ENCODE measurements at places on chromosomes 3 and 15.

- DNase-seq = no peak
Measured at GRCh38 chr3:31294430-31295149, 238.1 kb upstream of the STT3B start.

DNA sequence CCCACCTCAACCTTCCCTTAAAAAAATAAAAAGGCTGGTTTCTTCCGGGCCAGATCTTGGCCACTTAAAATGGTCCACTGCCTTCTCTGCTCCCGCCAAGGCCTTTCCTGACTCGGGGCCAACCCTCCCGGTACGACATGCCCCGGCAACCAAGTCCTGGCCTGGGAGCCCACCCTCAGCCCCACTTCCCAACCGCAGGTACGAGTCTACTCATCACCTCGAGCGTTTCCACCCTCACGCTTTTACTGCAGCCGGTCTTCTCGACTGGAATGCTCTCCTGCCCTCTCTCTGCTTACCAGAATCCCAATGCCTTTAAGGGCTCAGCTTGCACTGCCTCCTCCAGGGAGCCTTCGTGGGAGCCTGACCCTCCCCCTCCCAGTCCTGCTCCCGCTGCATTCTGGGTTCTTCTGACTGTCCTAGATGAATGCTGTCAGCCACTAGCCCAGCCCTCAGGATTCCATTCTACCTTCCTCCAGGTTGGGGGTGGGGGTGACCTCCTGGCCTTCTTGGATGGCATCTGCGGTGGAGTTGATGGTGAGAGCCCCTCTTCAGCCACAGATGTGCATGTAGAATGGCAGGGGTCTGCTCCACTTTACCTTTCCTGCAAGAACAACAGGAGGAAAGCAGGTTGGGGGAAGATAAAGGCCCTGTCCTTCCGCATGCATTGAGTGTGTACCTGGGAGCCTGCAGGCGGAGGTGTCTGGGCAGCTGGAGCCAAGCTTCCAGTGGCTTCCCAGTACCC lies 1.1 kb upstream of the CSRNP1 start:
- no peak for DNase-seq

DNA sequence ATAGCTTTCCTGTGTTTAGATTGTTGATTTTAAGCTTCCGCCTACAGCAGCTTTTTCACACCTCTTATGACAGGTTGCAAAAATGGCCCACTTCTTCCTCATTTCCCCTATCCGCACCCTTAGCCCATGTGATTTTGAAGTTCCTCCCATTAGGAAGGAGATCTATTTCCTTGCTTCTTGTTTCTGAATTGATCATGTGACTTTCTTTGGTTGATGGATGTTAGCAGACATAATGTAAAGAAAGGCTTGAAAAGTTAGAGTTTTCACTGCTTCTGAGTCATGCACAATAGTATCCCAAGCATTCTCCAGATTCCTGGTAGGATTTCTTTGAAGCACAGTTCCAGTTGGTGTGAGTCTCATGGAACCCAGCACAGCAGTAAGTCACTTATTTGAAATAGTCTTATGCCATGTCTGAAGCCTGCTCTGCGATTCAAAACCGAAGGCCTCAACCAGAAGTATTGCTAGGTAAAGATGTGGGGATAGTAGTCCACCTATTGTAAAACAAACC lies 76.6 kb downstream of the EDEM1 start:
- no peak for DNase-seq

DNA sequence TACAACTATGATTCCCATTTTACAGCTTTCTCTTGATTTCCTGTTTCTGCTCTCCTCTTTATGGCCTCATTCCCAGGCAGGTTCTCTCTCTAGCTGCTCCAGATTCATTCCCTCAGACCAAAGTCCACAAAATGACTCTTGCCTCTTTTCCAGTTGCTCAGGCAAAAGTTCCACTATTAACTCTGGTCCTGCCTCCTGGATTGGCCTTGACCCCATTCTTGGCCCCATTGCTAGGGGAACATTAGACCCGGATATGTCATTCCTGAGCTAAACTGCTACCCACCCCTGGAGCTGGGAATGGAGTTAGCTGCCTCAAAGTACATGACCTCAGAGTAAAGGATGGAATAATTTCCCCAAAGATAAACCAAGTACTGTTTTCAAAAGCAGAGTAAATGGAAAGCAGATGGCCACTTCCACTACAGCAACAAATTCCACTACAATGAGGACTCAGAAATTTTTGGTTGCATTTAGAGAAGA lies 73.0 kb upstream of the GAP43 start:
- DNase-seq = no peak

GRCh38 chr3:71208211-71209095 lies 375.1 kb downstream of the FOXP1 start:
- no peak for DNase-seq

DNA sequence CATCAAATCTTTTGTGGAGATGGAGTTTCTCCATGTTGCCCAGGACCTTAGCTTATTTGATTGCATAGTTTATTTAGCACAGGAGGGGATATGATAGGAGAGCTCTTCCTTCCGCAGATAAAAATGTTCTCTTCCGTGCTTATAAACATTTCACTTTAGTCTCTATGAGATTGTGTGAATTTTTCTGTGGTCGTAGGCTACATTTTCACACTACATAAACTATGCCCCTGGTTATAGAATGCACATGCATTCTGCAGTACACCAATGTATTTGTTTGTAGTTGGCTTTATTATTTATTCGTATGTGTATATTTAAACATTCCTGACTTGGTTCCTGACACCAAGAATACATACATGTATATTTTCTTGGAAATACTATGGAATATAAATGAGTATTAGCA lies 139.2 kb downstream of the UBE2E2 start:
- DNase-seq = no peak

DNA sequence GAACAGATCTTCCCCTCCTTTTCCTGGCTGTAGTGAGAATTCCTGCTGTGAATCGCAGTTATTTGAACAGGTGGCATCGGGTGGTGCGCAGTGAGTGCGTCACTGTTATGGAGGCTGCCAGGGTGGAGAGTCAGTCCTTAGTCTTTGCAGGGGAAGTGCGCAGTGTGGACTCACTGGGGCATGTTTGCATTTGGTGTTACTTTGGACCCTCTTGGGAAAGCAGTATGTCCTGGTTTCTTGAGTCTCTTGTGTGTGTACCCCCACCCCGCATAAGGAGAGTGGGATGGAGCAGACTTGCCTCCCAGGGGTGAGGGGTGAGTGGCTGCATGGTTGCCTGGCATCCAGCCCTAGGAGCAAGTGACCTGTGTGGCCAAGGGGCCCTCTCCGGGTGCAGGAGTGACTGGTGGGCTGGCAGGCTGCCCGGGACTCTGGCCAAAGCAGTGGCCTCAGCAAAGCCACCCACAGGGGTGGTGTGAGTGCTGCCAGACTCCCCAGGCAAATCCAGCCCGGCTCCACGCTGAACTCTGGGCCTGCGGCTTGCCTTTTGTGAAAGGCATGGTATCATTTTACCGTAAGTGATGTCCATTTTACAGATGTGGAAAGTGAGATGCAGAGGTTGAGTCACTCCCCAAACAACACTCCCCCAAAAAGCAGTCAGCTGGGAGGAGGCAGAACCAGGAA lies 46.4 kb downstream of the DNASE1L3 start:
- DNase-seq = no peak

DNA sequence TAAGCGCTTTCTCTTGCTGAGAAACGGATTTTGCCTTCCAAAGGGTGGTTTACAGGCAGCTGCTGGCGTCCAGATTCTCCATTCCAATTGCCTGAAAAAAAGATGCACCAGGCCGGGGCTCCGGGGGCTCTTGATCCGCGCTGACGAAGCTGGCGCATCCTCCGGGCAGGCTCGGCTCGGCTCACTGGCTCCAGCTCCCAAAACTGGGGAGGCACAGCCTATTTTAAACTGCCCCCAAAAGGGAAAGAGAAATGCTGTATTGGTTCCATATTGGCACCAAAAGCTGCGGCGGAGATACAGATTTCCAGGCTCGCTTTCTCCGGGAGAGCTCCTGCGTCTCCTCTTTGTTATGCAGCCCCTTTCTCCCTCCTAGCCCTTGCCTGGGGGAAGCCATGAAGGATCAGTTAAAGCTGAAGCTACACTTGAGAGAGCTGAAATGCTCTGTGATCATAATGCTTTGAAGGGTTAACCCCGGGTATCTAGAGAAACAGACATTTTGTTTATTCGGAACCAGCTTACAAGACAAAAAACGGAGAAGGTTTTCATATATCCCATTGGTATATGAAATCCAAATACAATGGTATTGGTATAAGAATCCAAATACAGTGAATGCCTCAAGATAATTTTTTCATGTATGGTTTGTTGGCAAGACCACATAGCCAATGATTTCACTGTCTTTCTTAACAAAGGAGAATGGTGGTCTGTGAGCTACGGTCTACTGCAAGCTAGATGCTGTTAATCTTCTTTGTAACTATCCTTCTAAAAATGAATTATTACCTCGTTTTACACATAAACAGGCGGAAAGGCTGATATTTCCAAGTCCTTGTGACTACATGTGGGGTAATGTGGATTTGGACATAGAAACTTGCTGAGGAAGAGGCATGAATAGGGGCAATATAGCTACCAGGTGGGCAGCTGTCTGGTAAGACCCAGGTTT lies 693 bp downstream of the CD200 start:
- peak; percentile 44 for DNase-seq

DNA sequence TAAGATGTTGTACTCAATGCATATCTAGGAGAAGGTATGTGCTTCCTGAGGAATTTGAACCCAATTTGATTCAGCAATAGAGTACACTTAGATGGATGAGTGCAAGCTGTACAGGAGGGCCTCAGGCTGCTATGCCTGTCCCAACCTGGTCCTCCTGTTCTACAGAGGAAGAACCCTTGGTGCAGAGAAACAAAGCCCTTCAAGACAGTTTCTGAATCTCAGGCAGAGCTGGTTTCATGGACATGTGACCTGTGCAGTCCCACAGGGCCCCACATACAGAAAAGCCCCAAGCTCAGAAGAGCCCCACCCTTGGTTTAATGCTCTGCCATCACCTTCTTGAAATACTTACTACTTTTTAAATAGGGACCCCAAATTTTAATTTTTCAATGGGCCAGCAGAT lies 15.3 kb downstream of the FOXP1 start:
- no peak for DNase-seq

- DNase-seq = no peak
Measured at GRCh38 chr15:32692286-32692685, 25.5 kb upstream of the GREM1 start.

GRCh38 chr3:96748139-96748538 lies 66.3 kb upstream of the EPHA6 start:
- no peak for DNase-seq

DNA sequence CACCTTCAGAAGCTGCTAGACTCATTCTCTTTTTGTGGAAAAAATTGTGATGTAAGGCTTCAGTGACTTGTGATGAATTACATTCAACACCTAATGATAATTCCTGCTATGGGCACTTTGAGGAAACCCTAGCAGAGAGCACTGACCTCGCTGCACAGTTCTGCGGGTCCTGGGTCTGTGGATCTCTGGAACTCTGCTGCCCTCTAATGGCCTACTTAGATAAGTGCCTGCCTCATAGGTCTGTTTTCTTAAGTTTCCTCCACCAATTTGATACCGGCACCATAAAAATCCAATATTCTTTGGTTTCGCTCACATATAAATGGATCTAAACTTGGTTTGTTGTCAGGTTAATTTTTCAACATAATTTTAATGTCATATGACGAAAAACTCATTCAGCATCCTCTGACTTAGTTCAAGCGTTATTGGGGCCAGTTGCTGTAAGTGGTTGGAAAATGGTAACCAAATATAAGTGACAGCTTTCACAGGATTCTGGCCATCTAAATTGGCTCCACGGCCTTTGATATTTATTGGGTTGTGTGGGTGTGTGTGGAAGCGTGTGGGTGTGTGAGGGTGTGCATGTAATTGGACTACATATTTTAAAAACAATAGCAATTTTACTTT lies 10.4 kb downstream of the SLITRK3 start:
- DNase-seq = no peak

- no peak for DNase-seq
Measured at GRCh38 chr15:65529762-65530317, 423 bp upstream of the HACD3 start.

GRCh38 chr15:43774062-43774461 lies 2.7 kb downstream of the ELL3 start:
- no peak for DNase-seq

DNA sequence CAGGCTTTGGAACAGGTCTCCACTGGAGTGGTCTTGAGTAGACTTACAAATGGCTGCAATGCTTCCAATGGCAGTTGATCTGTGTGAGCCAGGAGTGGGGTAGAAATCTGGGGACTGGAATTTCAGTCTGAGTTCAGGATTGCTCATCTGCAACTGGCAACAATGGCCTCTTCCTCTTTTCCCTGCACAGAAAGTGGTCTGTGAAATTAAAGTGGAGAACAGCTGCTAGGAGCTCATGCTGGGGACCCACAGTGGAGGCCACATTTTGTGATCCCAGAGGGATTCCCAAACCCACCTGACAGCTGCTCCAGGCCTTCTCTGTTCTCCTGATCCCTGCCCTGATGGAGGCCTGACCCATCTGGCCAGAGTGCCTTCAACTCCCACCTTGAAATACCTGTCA lies 49.6 kb downstream of the CEMIP start:
- DNase-seq = no peak

- DNase-seq = no peak
Measured at GRCh38 chr15:44296625-44297524, 8.4 kb downstream of the GOLM2 start.

- no peak for DNase-seq
Measured at GRCh38 chr15:63902671-63903035, 68.9 kb upstream of the HERC1 start.

DNA sequence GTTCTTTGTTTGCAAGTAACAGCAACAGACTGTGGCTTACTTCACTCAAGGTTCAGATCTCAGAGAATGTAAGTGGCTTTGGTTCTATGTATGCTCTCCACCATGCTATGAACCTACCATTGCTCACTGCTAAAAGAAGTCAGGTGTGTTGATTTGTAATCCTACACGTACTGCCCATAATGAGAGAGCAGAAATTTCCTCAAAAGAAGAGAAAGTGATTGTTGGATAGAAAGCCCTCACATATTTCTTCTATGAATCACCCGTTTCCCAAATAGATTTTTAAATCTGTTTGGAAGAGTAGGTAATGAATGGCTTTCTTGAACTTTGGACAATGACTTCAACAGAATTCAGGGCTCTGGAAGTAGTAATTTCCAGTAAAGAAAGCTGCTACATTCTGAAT lies 565.4 kb downstream of the ROBO2 start:
- DNase-seq = no peak

- DNase-seq = no peak
Measured at GRCh38 chr15:40051616-40052415, 12.8 kb upstream of the SRP14 start.

GRCh38 chr15:65028921-65029735 lies at the start of gene MTFMT:
Gene MTFMT (minus strand): TSS chr15:65029639. CDS start chr15:65029613, 26 bp downstream.
- DNase-seq = peak; percentile 92

- DNase-seq = no peak
Measured at GRCh38 chr3:169541528-169541927, 122.0 kb downstream of the MECOM start.

- peak; percentile 86 for DNase-seq
Measured at GRCh38 chr15:26891448-26892181, 24.8 kb downstream of the GABRA5 start.

DNA sequence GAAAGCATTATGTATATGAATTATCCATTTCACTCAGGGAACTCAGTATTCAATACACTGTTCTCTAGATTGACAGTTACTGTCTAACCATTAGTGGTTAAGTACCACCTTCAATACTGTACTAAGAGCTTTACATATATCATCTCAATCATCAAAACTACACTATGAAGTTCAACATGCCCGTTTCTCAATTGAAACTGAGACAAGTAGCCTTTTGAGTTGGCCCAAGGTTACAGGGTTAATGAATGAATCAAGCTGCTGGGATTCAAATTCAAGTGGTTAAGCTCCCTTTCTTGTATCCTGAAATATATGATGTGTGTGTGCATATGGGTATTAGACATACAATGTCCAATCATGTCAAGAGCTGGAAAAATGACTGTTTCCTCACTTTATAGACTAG lies 5.8 kb downstream of the TASOR start:
- DNase-seq = no peak

Measured in posterior cingulate gyrus (tissue), 11 donors.